ENCODE measurements at places on chromosomes 2 and 18.

DNA sequence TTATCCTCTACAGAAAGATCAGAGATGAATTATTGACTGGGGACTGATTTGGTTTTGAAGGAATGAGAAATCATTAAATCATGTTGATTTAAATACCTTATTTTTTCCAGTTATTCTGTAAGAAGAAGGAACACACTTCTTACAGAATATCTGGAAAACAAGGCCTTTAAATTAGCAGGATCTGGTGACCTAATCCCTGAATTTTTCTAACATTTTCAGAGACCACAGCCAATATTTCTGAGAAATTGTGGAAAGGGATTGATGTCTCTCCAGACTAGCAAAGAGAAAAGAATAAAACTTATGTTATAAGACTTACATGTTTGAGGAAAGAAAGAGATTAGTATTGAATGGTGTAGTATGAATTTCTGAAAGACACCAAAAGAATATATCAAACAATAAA, 104.0 kb downstream of the KCNE4 start:
- no peak for DNase-seq

DNA sequence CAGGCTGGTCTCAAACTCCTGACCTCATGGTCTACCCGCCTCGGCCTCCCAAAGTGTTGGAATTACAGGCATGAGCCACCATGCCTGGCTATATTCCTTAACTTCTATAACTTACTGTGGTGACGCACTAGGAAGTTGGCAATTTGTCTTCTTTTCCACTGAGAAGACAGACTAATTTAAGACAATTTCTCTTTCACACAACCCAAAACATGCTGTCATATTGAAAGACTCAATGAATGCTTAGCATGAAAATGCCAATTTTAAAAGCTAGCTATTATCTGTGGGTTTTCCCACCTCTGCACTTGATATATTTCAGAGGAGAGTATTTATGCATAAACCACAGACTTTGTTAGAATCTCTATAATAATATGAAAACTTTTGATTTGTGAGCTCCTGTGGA, 84.5 kb downstream of the ERBB4 start:
- no peak for DNase-seq

- DNase-seq = no peak
Observed at GRCh38 chr18:5524660-5525059, 19.1 kb downstream of the EPB41L3 start.

DNA sequence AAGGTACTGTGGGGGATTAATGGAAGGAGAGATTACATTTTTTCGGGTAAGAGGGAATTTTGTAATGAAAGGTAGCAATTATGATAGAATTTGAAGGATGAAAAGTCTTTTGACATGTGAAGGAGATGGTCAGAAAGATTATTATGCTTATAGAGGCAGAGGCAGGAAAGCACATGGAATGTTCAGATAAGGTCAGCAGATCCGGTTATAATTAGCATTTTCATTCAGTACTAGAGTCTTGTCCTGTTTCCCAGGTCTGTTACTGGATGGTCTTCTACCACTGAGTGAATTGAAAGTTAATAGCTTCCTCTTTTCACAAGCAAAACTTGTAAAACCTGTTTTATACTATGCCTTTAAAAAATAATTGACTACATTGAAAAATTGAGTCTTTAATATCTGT, 116.9 kb downstream of the PHLPP1 start:
- DNase-seq = no peak

GRCh38 chr18:463827-464541, 36.5 kb downstream of the COLEC12 start:
- DNase-seq = no peak

DNA sequence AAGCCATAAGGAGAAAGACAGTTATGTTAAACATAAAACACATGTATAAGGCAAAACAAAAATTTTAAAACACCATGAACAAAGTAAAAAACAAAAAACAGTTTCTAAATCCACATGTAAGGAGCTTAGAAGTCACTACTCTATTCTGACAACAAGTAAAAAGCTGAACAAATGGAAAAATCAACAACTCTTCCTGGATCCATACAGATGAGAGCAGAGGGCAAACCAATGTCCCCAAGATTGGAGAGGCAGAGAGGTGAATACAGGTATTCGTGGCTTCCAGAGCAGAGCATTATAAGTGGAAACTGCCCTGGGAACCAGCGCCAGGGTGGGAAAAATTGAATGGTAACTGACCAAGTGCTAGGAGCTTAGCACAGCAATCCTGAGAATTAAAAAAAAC, 93.5 kb downstream of the SPIRE1 start:
- no peak for DNase-seq

- no peak for DNase-seq
Observed at GRCh38 chr2:7052404-7052803, 135.2 kb downstream of the RNF144A start.
